T follicular helper cell (primary cell): ENCODE measurements at places on chromosomes 11 and 22.
A peak's percentile ranks its signal among the peaks of the same experiment; 100 is the strongest.

DNA sequence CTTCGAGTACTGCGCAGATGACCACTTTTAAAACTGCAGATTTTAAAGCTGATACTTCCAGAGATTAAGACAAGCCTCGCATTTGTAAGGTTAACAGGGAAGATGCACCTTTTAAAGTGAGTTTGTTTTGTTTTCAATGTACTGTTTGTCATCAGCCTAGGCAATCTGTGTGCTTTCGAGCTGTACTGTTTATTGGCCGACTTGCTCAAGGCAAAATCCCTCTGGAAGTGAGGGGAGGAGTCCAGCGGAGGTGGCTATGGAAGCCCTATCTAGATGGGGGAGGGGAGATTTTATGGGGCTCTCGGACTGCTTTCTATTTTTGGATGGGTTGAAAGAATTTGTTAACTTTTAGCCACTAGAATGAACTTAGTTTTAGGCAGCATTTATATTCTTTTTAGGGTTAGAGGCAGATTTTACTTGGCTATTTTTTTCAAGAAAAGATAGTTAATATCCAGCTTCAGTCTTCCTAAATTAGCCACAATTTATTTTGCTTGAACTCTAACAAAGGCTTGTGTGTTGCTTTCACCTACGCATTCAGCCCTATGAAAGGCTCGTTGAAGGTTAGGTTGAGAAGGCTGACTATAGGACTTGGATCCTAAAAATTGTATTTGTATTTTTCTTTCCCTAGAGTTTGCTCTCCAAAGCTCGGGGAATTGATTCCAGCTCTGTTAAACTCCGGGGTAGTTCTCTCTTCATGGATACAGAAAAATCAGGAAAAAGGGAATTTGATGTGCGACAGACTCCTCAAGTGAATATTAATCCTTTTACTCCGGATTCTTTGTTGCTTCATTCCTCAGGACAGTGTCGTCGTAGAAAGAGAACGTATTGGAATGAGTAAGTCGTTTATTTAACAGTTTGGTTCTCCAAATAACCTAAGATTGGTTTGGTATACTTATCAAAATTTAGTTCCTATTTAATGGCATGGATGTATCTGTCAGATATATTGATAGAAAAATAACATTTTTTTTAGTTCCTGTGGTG is 2.1 kb downstream of the WEE1 start:
- DNase-seq: no peak

GRCh38 chr22:46239261-46240048 is 10.6 kb downstream of the CDPF1 start:
- no peak for DNase-seq

DNA sequence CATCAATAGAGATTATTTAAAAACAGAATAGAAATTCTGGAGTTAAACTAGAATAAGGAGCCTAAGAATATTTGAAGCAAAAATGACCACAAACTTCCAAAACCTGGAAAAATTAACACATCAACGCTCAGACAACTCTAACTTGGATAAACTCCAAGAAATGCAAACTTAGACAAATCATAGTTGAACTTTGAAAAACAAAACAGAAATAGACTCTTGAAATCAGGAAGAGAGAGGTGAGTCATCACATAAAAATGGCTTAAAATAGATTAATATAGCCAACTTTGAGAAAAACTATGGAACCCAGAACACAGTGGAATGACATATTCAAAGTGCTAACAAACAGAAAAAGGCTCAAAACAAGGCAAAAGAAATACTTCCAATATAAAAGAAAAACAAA is 974.2 kb downstream of the JRKL start:
- no peak for DNase-seq

DNA sequence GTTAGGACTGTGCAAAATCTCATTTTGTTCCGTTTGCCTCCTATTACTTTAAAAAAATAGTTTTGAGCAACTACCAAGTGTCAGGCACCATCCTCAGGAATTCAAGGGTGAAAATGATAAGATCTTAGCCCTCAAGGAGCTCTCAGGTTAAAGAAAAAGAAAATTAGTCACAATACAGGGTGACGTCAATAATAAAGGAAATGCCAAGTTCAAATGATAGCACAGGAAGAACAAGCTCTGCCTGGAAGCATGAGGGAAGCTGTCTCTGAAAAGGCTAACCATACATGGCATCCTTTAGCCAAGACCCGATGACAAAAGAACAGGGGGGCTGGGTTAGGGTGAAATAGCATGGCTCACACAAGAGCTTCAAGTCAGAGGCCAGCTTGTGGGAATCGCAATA is 11.1 kb upstream of the MPZL2 start:
- no peak for DNase-seq

GRCh38 chr22:38788846-38789245 is 5.1 kb downstream of the DNAL4 start:
- no peak for DNase-seq

DNA sequence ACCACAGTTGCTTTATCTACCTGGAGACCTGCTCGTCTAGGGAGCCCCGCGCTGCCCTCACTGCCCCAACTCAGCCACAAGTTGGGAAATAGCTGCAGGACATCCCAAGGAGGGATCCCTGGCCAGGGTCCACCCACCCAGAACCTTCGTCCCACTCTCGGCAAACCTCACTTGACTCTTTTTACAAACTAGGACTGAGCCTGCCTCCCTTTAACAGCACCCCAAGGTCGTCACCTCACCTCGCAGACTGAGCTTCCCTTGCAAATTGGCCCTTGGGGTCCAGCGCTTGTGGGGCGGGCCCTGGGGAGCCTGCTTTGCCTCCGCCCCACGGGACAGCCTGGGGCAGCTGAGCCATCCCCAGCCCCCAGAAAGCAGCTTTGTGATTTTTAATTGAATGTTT is 1505.8 kb downstream of the TBC1D22A start:
- no peak for DNase-seq

DNA sequence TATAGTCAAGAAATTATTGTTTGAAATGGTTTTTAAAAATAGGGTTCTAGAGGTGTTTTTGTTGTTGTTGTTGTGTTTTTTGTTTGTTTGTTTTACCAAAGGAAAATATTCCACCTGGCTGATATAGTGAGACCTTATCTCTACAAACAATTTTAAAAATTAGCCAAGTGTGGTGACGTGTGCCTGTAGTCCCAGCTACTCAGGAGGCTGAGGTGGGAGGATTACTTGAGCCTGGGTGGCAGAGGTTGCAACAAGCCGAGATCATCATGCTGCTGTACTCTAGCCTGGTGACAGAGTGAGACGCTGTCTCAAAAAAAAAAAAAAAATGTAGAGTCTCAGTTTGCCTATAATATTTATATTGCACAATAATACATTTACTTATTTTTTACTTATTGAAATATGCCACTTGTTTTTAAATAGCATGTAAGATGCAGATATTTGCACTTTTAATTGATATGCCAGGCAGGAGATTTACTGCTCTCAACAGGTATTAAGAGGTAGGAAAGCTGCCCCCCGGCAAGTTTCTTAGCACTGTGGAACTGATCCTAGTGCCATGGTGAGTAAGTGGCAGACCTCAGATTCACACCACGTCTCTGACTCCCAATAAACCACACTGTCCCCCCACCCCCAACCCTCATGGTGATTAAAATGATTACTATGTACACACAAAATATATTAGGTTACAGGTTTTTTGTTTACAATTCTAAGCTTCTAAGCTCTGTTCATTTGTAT is 157.4 kb downstream of the TEAD1 start:
- no peak for DNase-seq

- DNase-seq: no peak
These were observed 9.2 kb upstream of the TTLL1 start for GRCh38 chr22:43098356-43098755.

DNA sequence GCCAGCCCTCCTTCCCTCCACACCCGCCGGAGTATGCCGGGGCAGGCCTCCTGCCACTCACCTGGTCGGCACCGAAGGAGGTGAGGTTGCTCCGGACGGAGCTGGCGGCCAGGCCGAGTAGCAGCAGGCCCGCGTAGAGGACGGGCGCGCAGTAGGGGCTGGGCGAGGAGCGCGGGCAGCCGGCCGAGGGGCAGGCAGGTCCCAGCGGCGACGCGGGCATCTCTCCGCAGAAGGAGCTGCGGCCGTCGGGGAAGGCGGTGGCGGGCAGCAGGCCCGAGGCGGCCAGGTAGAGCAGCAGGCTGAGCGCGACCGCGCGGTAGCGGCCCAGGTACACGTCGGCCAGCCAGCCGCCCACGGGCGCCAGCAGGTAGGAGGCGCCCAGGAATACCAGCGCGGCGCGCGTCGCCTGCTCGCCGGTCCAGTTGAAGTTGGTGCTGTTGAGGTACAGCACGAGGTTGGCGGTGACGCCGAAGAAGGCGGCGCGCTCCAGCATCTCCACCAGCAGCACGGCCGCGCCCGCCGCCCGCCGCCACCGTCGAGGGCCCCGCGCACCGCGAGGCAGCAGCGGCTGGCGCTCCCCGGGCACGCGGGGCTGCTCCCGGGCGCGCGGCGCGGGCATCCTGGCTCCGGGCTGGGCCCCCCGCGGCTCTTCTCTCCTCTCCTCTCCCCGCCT is 907 bp downstream of the SLC15A3 start:
- DNase-seq: no peak

DNA sequence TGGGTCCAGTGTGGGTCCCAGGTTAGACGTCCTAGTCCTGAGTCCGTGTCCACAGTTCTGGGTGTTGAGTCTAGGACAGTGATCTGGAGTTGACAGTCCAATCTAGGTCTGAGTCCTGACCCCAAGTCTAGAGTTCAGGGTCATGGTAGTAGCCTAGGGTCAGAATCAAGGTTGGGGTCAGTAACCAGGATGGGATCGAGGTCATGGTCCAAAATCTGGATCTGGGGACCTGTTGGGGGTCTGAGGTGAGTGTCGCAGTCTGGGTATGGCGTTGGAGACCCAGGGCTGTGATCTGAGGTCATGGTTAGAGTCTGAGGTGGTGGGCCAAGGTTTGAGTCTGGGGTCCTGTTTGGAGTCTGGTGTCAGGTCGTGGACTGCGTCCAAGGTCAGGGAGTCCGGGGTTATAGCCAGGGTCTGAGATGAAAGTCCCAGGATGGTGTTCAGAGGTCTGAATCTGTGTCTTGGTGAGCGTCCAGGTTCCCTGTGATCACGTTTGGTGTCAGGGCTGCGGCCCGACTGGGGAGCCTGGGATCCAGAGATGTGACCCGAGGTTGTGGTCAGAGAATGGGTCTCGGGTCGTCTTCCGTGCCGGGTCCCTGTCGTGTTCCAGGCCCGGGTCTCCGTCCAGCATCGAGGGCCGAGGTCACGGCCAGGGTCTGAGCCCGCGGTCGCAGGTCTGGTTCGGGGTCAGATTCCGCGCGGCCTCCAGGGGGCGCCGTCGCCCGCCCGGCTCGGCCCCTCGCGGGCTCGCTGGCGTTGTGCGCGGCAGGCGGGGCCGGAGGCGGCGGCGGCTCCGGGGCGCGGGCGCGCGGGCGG is 432 bp upstream of the GRK2 start:
- peak; percentile 68 for DNase-seq

DNA sequence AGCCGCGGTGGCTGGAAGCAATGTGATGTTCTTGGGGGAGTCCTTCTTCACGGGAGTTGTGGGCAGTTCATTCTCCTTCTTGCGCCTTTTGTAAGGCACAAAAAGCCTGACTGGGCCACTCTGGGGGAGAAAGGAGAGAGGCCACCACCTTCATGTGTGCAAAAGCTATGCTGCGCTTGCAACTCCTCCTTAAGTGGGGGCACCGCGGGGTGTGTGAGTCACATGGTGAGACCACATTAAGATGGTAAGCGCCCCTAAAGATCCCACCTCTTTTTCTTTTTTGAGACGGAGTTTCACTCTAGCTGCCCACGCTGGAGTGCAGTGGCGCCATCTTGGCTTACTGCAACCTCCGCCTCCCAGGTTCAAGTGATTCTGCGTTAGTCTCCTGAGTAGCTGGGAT is 14.1 kb downstream of the DEAF1 start:
- no peak for DNase-seq
